ENCODE measurements at places on chromosomes 2 and 18.
A peak's percentile ranks its signal among the peaks of the same experiment; 100 is the strongest.

DNA sequence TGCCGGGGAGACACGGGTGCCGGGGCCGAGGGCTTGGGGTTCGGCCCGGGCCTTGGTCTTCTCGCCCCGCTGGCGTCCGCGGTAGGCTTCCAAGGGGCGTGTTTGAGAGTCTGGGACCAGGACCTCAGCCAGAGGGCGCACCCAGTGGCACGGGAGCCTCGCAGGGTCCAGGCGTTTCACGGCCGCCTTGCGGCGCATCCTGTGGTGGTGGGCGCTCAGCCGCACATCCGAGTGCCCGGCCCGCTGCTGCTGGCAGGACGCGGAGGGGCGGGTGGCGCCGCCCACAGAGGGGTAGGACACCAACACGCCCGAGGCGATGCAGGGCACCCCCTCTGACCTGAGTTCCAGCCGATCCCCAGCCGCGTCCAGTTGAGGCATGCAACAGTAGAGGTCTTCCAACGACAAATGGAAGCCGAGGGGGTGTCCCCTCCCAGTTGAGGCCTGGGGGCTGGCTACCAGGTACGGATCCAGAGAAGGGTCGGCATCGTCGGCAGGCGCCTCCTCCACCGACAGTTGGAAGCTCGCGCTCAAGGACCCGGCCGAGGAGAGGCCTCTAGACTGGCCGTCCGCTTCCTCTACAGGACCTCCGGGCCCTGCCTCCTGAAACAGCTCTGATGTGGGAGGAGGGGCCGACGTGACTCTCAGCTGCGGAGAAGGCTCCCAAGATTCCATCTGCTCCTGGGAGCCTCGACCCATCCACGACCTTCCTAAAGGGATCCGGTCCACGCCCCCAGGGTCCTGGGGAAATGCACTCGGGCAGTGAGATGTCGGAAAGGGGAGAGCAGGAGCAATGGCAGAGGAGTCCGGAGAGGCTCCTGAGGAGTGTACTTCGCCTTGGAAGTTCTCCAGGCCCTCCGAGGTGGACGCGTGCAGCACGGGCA lies 6.3 kb downstream of the C2orf81 start:
- H3K4me3 ChIP-seq = peak overlapping the region; percentile 71
- H3K4me1 ChIP-seq = peaks cover 16% of the 10 kb centered on the region
- H3K36me3 ChIP-seq = no peaks in the 10 kb centered on the region
- peak; percentile 81 for DNase-seq
- H3K27me3 ChIP-seq = peaks cover 38% of the 10 kb centered on the region

GRCh38 chr18:78782951-78783563 lies 196.6 kb upstream of the SALL3 start:
- no peak overlapping the region for H3K4me3 ChIP-seq
- no peaks in the 10 kb centered on the region for H3K4me1 ChIP-seq
- no peaks in the 10 kb centered on the region for H3K27me3 ChIP-seq
- no peak overlapping the region for H3K27ac ChIP-seq
- DNase-seq = no peak

DNA sequence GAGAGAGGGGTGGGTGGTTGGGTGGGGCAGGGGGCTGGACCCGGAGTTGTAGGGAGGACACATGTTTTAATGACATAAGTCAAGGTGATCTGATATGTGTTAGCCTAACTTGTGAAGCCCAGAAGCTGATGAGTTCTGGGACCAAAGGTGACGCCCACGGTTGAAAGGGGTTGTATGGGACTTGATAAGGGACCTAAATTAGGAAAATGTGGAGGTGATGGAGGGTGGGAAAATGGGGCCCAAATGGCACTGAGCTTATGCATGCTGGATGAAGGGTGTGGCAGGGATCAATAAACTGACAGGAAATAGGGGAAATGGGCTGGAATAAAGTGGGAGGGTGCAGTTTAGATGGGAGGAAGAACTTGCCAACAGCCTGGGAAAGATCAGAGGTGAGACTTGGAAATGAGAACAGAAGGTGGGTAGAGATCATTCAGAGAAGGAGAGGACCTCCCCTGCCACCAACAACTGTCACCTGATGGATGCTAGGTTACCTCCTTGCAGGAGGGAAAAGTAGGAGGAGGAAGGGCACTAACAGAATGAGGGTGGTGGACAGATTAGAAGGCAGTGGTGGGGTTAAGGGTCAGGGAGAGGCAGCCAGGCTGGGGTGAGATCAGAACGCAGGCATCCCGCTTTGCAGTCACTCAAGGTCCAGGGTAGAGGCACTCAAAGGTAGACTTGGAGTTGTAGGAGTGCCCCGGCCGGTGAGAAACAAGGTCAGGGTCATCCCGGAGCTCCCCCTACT lies 15.3 kb downstream of the WNT10A start:
- H3K27me3 ChIP-seq = peaks cover 100% of the 10 kb centered on the region
- H3K36me3 ChIP-seq = no peaks in the 10 kb centered on the region
- DNase-seq = peak; percentile 32
- H3K4me3 ChIP-seq = peak overlapping the region; percentile 51
- peaks cover 27% of the 10 kb centered on the region for H3K4me1 ChIP-seq
- no peak overlapping the region for H3K27ac ChIP-seq

GRCh38 chr18:45169610-45170009 lies 445.7 kb upstream of the SLC14A2 start:
- H3K27me3 ChIP-seq = no peaks in the 10 kb centered on the region
- H3K4me3 ChIP-seq = no peak overlapping the region
- H3K36me3 ChIP-seq = no peaks in the 10 kb centered on the region
- no peaks in the 10 kb centered on the region for H3K4me1 ChIP-seq

- no peaks in the 10 kb centered on the region for H3K36me3 ChIP-seq
- no peak for DNase-seq
- H3K4me1 ChIP-seq = peaks cover 43% of the 10 kb centered on the region
- no peak overlapping the region for H3K27ac ChIP-seq
- no peaks in the 10 kb centered on the region for H3K27me3 ChIP-seq
- H3K4me3 ChIP-seq = no peak overlapping the region
Observed at GRCh38 chr18:61602836-61603235, 269.6 kb downstream of the CDH20 start.

- DNase-seq = no peak
- peaks cover 20% of the 10 kb centered on the region for H3K4me1 ChIP-seq
- no peaks in the 10 kb centered on the region for H3K36me3 ChIP-seq
- peak overlapping the region; percentile 62 for H3K4me3 ChIP-seq
- no peaks in the 10 kb centered on the region for H3K27me3 ChIP-seq
Observed at GRCh38 chr2:239399433-239399920, 1.3 kb downstream of the HDAC4 start.

- no peak overlapping the region for H3K4me3 ChIP-seq
- H3K4me1 ChIP-seq = no peaks in the 10 kb centered on the region
- H3K27me3 ChIP-seq = no peaks in the 10 kb centered on the region
- no peaks in the 10 kb centered on the region for H3K36me3 ChIP-seq
- no peak overlapping the region for H3K27ac ChIP-seq
Observed at GRCh38 chr18:78582898-78583738, 396.5 kb upstream of the SALL3 start.

DNA sequence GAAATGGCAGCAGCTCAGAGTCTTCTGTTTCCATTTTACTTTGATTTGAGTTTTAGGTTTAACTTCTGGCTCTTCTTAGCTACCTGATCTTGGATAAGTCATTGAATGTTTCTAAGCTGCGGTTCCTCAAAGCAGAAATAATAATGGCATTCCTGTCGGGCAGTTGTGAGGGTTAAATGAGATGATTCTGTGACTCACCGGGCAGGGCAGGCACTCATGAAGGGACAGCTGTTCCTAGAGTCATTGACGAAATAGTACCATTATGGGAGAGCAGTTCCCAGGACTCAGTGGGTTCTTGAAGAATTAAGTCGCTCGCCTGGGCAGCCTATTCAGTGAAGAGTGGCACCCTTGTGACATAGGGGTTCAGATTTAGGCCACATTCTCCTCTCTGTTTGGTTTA lies 10.3 kb downstream of the TRIB2 start:
- H3K4me1 ChIP-seq = peaks cover 9% of the 10 kb centered on the region
- DNase-seq = no peak
- H3K27me3 ChIP-seq = no peaks in the 10 kb centered on the region

DNA sequence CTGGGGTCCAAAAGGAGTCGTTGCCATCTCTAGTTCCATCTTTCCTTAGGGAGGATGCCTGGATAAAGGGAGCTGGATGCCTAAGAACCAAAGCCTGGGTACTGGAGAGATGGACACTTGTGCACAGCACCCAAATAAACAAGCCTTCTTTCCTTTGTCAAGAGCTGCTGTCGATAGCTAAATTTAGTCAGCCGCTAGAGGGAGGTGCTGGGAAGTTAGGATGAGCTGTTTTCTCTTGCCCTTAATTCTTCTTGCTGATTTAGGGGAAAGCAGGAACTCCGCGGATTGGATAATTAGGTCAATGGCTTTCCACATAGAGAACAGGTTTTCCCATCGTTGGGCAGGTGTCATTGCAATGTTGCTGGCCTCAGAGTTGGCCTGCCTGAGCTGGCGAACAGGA lies 30.9 kb upstream of the SERPINB12 start:
- H3K27ac ChIP-seq = no peak overlapping the region
- H3K36me3 ChIP-seq = no peaks in the 10 kb centered on the region
- H3K27me3 ChIP-seq = no peaks in the 10 kb centered on the region
- DNase-seq = peak; percentile 94
- H3K4me3 ChIP-seq = no peak overlapping the region

DNA sequence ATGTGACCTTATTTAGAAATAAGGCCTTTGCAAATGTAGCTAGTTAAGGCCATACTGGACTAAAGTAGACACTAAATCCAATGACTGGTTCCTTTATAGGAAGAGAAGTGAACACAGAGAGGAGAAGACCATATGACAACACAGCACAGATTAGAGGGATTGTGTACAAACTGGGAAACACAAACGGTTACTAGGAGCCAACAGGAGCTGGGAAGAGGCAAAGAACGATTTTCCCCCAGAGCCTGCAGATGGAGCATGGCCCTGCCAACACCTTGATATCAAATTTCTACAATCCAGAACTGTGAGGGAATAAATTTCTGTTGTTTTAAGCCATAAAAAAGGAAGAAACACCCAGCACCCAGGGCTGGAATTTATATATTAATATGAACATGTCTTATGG lies 38.7 kb upstream of the COL5A2 start:
- peaks cover 55% of the 10 kb centered on the region for H3K4me1 ChIP-seq
- DNase-seq = no peak
- H3K4me3 ChIP-seq = no peak overlapping the region
- no peaks in the 10 kb centered on the region for H3K36me3 ChIP-seq
- H3K27me3 ChIP-seq = no peaks in the 10 kb centered on the region

DNA sequence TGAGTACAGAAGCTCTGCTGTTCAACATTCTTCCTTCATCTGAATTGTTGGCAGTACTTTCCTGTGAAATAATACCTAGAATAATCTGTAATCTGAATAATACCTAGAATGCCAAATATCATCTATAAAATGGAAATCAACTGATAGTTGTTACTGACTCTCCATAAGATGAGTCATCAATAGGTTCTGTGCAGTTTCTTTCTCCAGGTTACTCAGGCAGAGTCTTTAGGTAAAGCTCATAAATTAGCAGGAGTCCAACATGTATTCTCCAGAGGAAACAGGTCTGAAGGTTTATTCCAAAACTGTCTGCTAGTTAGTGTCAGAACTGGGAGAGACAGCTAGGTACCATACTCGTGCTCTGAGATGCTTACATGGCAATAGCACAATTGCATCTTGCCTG lies 282.0 kb upstream of the MAP2 start:
- peaks cover 70% of the 10 kb centered on the region for H3K4me1 ChIP-seq
- no peak overlapping the region for H3K4me3 ChIP-seq
- H3K27me3 ChIP-seq = no peaks in the 10 kb centered on the region
- DNase-seq = no peak
- H3K27ac ChIP-seq = no peak overlapping the region

DNA sequence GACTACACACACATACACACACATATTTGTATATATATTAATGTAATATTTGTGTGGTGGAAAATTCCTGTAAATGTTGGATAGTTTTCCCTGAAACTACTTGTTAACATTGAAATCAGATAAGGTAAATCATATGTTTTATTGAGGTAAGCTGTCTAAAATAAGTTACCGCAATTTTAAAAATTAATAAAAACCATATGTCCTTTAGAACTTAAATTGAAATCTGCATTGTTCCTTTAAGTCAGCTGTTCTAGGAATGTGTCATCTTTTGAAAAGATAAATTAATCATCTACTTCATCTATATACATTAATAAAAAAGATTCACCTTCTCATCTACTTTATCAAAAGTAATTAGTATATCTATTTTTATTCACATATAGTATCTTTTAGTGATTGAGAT lies 102.0 kb downstream of the CSRNP3 start:
- no peaks in the 10 kb centered on the region for H3K36me3 ChIP-seq
- no peak overlapping the region for H3K4me3 ChIP-seq

DNA sequence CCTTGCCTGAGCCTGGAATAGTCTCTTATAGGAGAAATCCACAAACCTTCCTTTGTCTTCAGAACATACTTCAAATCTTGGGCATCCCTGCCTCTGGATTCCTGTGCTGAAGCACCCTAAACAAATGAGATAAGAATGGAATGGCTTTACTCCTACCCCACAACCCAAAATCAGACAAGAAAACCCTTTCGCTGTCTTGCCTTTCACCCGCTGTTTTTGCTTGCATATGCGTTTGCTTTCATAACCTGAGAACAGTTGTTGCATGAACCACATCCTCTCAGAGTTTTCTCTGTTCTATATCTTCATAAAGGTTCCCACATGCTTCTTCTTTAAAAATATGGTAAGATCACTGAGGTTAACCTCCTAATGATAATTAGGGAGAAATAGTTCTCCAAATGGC lies 132.1 kb upstream of the MAP3K20 start:
- H3K27ac ChIP-seq = no peak overlapping the region
- no peaks in the 10 kb centered on the region for H3K27me3 ChIP-seq
- no peak for DNase-seq
- no peaks in the 10 kb centered on the region for H3K36me3 ChIP-seq
- peaks cover 27% of the 10 kb centered on the region for H3K4me1 ChIP-seq
- H3K4me3 ChIP-seq = no peak overlapping the region

DNA sequence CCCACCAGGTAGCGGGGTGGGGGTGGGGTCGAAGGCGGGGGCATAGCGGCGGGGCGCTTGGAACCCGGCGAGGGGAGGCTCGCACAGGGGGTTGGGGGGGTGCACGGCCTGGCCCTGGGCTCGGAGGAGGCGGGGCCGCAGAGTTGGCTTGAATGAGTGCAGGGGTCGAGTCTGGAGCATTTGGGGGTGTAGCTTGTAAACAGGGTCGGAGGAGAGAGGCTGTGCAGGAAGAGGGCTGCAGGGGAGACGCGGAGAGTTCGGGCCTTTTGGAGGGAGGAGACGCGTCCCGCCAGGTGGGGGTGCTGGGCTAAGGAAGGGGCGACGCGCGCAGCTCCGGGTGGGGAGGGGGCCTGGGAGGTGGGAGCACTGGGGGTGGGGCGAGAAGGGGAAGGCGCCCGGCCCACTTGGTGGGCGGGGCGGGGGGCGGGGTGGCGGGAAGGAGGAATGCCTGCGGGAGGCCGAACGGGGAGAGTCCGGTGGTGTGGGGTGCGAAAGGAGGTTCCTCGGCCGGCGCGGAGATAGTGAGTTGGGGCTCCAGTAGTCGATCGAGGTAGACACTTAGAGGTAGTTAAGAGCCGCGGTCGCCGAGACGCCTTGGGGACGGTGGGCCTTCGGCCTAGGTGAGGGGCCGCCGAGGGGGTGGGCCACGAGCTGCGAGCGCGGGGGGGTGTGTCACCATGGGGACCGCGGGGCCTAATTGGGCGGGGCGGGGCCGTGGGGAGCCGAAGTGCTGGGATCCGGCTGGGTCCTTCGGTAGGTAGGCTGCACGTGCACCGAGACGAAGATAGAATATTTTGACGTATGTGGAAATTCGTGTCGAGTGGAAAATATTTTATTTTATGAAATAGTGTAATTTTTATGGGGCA lies 774 bp downstream of the MSH6 start:
- H3K27me3 ChIP-seq = no peaks in the 10 kb centered on the region
- H3K4me1 ChIP-seq = peaks cover 14% of the 10 kb centered on the region
- peak overlapping the region; percentile 99 for H3K27ac ChIP-seq
- peak; percentile 89 for DNase-seq

- H3K4me3 ChIP-seq = peak overlapping the region; percentile 9
- H3K27me3 ChIP-seq = no peaks in the 10 kb centered on the region
- peak; percentile 66 for DNase-seq
- H3K36me3 ChIP-seq = no peaks in the 10 kb centered on the region
- peaks cover 36% of the 10 kb centered on the region for H3K4me1 ChIP-seq
Observed at GRCh38 chr2:51662187-51662586, 630.3 kb upstream of the NRXN1 start.
